Retinal pigment epithelial cell (primary cell): ENCODE measurements at places on chromosomes 7 and 10.

DNA sequence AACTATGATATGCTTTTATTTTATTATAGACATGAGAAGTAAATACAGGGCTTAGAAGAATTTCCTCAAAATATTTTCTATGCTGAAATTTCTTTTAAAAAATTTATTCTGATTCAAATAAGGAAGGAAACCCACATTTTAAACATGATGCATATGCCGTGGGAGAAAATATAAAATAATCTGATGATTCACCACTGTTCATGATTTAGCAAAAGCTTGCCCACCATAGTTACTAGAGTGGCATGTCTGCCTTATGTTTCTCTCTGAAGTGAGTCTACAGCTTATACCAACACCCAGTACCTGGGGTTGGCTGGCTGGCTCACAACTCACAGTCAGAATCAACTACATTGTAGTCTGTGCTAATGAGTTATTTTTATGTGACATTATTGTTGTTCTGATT, 102.0 kb downstream of the GNAI1 start:
- no peak for DNase-seq

DNA sequence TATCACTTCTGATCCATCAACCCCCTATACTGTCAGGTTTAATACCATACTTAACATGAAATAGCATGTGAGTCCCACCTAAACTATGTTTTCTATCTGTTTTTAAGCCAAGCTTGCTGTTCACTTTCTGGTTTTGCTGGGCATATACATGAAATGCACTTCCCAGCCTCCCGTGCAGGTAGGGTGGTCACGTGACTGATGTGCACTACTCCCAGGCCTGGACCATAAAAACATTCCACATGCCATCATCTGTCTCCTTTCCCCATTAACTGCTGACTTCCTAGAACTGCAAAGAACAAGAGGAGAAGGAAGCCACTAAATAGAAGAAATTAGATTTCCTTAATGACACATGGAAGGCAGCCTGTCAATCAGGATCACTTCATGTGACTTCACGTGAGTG, 40.1 kb upstream of the CALD1 start:
- no peak for DNase-seq

- no peak for DNase-seq
Observed at GRCh38 chr10:89494575-89494974, 40.8 kb downstream of the SLC16A12 start.

GRCh38 chr10:72239409-72239808, 23.3 kb upstream of the ASCC1 start:
- no peak for DNase-seq

DNA sequence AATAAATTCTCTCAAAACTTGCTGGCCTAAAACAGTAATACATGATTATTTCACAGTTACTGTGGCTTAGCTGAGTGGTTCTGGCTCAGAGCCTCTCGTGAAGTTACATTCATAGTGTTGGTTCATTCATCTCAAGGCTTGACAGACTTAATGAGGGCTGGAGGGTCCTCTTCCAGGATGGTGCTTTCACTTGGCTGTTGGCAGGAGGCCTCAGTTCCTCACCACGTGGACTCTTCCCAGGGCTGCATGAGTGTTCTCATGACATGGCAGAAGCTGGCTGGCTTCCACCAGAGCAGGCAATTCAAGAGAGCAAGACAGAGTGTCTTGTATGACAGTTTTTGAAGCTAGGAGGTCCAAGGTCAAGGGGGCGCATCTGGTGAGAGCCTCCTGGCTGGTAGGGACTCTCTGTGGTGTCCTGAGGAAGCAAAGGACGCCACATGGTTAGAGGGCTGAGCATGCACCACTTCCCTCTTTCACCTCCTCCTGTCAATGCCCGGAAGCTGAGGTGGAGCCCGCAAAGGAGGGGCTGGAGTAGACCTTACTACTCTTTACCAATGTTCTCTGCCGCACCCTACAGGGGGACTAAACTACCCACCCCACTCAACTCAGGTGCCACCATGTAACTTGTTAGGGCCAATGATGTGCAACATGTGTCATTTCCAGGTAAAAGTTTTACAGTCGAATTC, 58.2 kb upstream of the YAE1 start:
- DNase-seq = no peak
